T-cell (primary cell): ENCODE measurements at places on chromosomes 2 and 18.

DNA sequence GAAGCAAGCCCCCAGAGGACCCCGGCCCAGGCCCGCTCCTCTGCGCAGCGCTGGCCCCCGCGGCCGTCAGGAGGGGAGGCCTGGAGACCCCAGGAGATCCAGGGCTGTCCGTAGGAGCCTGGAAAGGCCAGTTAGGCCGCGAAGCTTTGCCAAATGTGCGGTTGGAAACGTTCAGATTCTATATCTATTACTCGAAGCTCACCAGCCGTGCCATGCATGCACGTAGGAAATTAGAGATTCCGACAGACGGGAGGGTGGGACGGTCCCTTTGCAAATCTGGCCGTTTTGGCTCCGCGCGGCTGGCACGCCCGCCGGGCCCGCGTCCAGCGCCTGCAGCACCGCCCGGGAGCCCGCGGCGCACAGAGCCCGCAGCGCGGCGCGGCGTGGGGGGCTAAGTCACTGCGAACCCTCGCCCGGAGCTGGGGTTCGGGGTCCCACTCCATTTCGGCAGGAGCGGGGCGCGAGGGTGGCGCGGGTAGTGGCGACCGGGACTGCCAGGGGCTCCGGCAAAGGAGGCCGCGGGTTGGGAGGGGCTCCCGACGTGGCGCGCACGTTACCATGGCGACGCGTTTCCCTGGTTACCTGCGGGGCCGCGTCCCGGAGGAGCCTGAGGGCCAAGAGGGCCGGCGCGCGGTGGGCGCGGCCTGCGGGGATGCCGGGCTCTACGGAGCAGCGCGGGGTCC, 488.6 kb upstream of the SMIM21 start:
- H3K27me3 ChIP-seq: peaks cover 17% of the 10 kb centered on the region
- no peak overlapping the region for H3K4me3 ChIP-seq
- H3K4me1 ChIP-seq: no peaks in the 10 kb centered on the region
- no peaks in the 10 kb centered on the region for H3K36me3 ChIP-seq
- DNase-seq: no peak

DNA sequence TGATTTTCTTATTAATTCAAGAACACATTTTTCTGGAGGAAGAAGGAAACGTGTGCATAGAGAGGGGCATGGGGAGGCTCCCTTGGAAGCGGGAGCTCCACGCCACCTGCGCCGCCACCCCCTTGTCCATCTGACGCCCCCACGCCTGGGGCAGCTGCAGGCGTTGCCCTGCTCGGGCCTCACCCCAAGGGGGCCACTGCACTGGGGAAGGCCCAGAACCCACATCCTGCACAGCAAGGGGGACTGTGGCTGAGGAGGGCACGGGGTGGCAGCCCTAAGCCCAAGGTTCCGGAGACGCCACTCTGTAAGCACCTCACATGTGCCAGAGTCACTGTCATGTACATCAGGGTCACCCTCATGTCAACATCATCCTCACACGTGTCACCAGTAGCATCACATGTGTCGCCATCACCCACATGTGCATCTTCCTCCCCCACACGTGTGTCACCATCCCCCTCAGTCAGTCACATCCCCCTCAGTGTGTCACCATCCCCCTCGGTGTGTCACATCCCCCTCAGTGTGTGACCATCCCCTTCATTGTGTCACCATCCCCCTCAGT, 486.7 kb upstream of the SALL3 start:
- no peak for DNase-seq
- H3K27me3 ChIP-seq: peaks cover 4% of the 10 kb centered on the region
- H3K4me1 ChIP-seq: no peaks in the 10 kb centered on the region
- no peaks in the 10 kb centered on the region for H3K36me3 ChIP-seq
- no peak overlapping the region for H3K27ac ChIP-seq
- no peak overlapping the region for H3K4me3 ChIP-seq

- H3K4me3 ChIP-seq: no peak overlapping the region
- DNase-seq: no peak
- H3K36me3 ChIP-seq: no peaks in the 10 kb centered on the region
- H3K27ac ChIP-seq: no peak overlapping the region
These were observed 161.7 kb downstream of the PARD3B start for GRCh38 chr2:204706939-204707338.

DNA sequence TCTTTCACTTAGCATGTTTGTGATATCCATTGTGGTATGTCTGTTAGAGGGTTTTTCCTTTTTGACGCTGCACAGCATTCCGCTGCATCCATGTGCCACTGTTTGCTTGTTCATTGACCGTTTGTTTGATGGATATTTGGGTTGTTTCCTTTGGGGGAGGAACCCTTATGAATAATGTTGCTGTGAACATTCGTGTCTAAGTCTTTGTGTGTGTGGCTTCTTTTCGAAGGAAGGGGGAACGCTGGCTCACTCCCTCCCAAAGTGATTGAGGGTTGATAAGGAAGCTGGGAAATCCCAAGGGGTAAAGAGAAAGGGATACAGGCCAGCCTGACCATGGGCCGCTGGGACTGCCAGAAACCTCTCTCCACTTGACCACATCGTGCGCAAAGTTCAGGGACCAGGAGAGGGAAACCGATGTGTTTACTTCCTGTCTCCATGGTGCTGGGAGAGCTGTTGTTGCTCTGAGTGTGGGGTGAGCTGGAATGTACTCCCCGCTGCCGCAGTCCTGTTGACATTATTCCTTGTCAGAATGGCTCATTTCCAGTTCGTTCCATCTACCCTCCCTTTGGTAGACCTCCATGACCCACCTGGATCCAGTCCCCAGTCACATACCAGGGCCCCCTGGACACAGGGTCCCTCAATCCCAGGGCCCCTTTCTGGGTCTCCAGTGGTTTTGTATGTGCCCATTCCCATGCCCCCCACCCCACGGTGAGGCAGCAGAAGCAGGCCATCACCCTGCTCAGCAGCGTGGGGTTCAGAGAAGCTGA, 39.6 kb downstream of the HS1BP3 start:
- H3K4me1 ChIP-seq: no peaks in the 10 kb centered on the region
- no peak overlapping the region for H3K27ac ChIP-seq
- no peaks in the 10 kb centered on the region for H3K27me3 ChIP-seq
- no peak overlapping the region for H3K4me3 ChIP-seq
- DNase-seq: no peak
- H3K36me3 ChIP-seq: no peaks in the 10 kb centered on the region

DNA sequence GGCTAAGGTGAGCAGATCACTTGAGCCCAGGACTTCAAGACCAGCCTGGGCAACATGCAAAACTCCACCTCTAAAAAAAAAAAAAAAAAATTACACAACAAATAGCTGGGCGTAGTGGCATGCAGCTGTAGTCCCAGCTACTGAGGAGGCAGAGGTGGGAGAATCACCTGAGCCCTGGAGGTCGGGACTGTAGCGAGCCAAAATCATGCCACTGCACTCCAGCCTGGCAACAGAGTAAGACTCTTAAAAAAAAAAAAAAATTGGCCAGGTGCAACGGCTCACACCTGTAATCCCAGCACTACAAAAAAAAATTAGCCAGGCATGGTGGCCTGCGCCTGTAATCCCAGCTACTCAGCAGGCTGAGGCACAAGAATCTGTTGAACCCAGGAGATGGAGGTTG, 7.3 kb downstream of the STARD7 start:
- H3K27me3 ChIP-seq: no peaks in the 10 kb centered on the region
- H3K36me3 ChIP-seq: no peaks in the 10 kb centered on the region
- no peak overlapping the region for H3K27ac ChIP-seq
- no peak for DNase-seq
- no peak overlapping the region for H3K4me3 ChIP-seq
- H3K4me1 ChIP-seq: peaks cover 43% of the 10 kb centered on the region

DNA sequence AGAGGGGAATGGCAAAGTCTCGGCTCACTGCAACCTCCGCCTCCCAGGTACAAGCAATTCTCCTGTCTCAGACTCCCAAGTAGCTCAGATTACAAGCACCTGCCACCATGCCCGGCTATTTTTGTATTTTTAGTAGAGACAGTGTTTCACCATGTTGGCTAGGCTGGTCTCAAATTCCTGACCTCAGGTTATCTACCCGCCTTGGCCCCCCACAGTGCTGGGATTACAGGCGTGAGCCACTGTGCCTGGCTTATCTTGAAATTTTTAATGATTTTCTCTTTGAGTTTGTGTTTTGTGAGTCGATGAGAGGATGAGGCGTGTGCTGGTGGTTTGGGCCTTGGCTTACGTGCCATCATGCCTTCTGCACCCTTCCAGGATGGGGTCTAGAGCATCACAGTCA, 101.3 kb upstream of the ST3GAL5 start:
- H3K36me3 ChIP-seq: no peaks in the 10 kb centered on the region
- H3K4me3 ChIP-seq: no peak overlapping the region
- H3K27ac ChIP-seq: no peak overlapping the region
- peaks cover 8% of the 10 kb centered on the region for H3K4me1 ChIP-seq
- H3K27me3 ChIP-seq: no peaks in the 10 kb centered on the region
- no peak for DNase-seq

DNA sequence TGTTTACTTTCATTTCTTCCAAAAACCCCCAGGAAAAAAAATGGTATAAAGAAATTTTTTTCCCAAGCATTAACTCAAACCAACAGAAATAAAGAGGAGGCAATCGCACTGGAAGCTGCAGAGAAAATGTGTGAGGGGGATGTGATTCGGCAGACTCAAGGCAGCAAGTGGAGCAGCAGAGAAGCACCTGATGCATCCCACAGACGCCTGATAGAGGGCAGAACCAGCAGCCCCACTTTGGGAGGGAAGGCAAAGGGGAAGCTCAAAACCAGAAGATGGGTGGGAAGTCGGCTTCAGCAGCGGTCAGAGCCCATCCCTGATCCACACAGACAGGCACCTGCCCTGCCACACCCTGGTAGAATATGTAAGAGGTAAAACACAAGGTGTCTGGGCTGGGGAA, 12.6 kb downstream of the FTCDNL1 start:
- no peak for DNase-seq
- no peaks in the 10 kb centered on the region for H3K27me3 ChIP-seq
- H3K4me3 ChIP-seq: no peak overlapping the region
- H3K4me1 ChIP-seq: no peaks in the 10 kb centered on the region
- no peak overlapping the region for H3K27ac ChIP-seq

DNA sequence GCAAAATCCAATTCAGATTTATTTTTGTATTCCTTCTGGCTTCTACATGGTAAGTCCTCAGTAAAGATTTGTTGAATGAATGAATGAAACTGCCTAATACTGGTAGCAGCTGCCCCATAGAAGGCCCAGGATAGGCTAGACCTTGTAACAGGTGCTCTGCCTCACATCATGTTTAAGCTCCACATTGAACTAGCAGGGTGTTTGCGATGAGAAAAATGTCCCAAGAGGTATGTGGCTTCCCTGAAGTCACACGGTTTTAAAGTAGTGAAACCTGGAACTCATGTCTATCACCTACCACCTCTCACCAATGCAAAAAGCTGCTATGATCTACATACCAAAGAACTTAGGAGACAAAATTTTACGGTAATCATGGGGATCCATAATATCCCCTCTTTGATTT, 765 bp upstream of the LHCGR start:
- H3K4me1 ChIP-seq: no peaks in the 10 kb centered on the region
- DNase-seq: no peak
- no peak overlapping the region for H3K27ac ChIP-seq
- H3K4me3 ChIP-seq: no peak overlapping the region
- H3K36me3 ChIP-seq: no peaks in the 10 kb centered on the region

DNA sequence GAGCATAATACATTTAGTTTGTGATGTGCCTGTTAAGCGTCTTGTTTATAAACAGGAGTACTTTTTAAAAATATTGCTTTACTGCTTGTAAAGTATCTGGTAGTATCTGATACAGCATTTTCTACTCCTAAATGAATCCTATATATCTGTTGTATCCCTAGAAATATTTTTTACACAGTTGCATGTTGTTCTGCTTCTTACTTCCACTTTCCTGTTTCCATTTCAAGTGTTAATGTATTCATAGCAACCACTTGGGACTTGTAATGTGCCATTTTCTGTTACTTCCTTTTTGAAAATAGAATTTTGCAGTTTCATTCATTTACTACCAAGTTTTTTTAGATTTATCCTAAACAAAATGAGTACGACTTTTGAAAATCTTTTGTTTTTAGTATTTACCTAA, 24.9 kb downstream of the CCNT2 start:
- H3K27me3 ChIP-seq: no peaks in the 10 kb centered on the region
- no peak for DNase-seq
- peaks cover 11% of the 10 kb centered on the region for H3K36me3 ChIP-seq
- no peaks in the 10 kb centered on the region for H3K4me1 ChIP-seq

DNA sequence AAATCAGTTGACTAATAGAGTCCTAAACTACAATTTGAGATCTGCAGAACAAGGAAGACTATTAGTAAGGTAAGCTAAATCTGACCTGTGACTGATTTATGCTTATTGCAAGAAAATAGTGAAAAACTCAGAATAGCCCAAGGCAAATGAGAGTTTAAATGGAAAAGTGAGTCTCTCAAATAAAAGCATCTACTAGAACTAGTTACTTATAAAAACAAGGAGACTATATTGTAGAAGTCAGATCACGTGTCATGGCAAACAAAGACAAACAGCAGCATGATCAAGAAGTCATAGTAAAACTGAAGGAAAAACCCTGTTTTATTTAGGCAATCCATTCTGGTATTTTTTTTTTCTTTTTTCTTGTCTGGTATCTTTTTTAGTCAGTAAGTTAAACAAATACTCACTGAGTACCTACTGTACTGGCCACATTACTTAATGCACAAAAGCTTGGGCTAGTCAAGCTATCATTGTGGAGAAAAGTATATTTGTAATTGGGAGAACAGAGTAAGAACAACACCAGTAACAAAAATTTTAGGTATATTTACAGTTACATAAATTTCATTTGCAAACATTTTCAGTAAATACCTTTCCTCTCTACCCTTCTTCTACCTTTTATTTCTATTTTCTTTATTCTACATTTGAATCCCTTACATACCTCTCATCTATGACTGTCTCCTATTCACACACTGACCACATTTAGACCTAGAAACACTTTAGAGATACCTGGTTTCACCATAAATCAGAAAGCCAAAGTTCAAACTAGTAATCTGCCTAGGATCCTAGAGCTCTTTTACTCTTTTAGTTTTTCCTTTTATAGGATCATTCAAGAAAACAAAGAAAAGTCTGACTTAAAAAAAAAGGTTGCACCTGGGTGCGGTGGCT, 23.7 kb downstream of the CCDC88A start:
- no peak overlapping the region for H3K4me3 ChIP-seq
- no peak for DNase-seq
- H3K27me3 ChIP-seq: no peaks in the 10 kb centered on the region
- H3K36me3 ChIP-seq: no peaks in the 10 kb centered on the region

DNA sequence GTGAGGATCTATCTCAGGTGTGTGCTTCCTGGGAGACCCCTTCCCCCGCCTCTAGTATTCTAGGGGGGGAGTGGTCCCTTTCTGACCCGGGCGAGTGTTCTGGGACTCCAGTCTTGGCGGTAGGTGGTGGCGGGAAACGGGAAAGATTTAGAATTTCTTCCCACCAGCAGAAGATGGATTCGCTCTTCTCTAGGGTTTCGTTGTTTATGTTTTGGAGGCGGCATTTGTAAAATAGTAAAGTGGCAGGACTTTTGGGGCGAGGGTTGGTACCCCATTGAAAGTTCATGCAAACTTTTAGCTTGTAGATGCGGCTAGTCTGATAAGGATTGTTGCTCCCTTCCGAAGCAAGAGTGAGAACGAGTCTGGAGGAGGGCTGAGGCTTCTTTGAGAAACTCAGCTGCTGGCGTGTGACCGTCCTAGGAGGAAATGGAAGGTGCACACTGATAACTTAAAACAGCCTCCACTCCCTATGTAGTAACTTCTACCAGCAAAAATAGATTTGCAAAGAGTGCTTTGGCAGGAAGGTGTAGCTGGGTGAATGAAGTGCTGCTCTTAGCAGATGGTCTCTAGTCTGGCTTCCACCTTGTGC, 412 bp downstream of the GPD2 start:
- peak overlapping the region; percentile 78 for H3K27ac ChIP-seq
- no peaks in the 10 kb centered on the region for H3K27me3 ChIP-seq
- H3K4me1 ChIP-seq: peaks cover 20% of the 10 kb centered on the region
- H3K36me3 ChIP-seq: peaks cover 2% of the 10 kb centered on the region
- peak overlapping the region; percentile 80 for H3K4me3 ChIP-seq
- DNase-seq: peak; percentile 20

- H3K4me3 ChIP-seq: no peak overlapping the region
- peaks cover 6% of the 10 kb centered on the region for H3K36me3 ChIP-seq
- H3K4me1 ChIP-seq: no peaks in the 10 kb centered on the region
- no peak for DNase-seq
- H3K27me3 ChIP-seq: no peaks in the 10 kb centered on the region
These were observed 89.0 kb downstream of the SLC66A3 start for GRCh38 chr2:11244091-11244826.
